T-cell (primary cell): ENCODE measurements at places on chromosomes 6 and 20. TPM values are rescaled to one million over a fixed set of nuclear protein-coding genes. Genes with fewer than 3 reads are reported as not detected.

ATAT1 gene
- 10.4 TPM for total RNA-seq

- no peak for DNase-seq
These were observed 119.7 kb downstream of the PSMB1 start for GRCh38 chr6:170433163-170434116.

CTSZ gene
- total RNA-seq, result 37.1 TPM

TRIM15 gene
- total RNA-seq, result not detected

DNA sequence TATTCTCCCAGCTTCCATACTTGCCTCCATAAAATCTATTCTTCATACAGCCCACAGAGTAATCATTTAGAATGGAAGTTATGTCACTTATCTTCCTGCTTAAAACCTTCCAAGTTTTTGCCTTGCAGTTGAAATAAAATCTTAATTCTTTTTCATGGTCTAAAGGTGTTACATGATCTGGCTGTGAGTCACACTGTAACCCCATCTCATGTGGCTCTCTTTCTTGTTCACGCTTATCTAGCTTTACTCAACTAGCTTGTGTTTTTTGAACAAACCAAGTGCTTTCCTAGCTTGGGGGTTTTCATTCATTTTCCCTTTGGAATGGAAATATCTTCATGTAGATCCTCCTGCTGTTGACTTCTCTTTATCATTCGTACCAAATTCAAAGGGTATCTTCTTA is 23.6 kb upstream of the THEMIS start:
- DNase-seq, result no peak

GRCh38 chr20:1874450-1875182 is 20.6 kb upstream of the SIRPA start:
- no peak for DNase-seq

DNA sequence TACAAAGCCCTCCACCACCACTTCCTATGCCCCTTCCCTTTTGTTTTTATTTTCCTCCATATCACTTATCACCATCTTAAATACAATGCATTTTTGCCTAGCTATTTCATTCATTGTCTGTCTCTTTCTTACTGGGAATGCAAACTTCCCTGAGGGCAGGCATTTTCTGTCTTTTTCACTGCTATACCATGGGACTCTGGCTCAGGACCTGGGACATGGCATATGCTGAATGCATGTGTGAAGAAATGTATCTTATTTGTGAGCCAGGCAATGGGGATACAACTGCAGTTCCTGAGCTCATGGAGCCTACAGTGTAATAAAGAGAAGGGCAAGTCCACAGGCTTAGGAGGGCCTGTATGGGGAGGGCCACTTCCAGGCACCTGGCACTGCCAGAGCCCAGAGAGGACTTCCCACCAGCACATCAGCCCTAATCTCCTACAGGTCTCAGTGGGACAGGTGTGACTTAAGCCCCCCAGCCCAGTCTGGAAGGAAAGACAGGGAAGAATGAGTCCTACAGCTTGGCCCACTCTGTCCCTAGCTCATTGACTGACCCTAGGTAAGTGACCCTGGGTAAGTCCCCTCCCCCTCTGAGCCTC is 43.2 kb downstream of the TFEB start:
- no peak for DNase-seq

DNA sequence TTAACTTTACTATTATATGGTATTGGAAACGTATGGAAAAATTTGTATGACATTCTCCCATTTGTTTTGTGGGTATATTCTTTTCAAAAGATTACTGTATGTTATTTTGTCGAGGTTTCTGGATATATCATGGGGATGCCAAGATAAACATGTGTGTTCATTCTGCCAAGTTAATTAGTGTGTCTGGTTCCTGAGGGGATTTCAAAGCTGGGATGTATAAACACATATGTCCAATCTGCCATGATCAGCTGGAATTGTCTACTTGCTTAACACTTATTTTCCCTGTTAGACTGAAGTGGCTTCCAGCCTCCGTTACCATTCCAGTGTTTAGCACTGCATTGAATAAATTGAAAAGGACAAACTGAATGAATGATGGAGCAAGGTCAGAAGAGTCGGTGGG is 86.2 kb downstream of the DNAH8 start:
- DNase-seq, result no peak

GRCh38 chr6:109450801-109451200 is 4.8 kb downstream of the MICAL1 start:
- DNase-seq, result no peak

GRCh38 chr6:40348591-40348990 is 238.6 kb downstream of the LRFN2 start:
- no peak for DNase-seq

- no peak for DNase-seq
These were observed 161.6 kb upstream of the EXOC2 start for GRCh38 chr6:854406-855118.

DNA sequence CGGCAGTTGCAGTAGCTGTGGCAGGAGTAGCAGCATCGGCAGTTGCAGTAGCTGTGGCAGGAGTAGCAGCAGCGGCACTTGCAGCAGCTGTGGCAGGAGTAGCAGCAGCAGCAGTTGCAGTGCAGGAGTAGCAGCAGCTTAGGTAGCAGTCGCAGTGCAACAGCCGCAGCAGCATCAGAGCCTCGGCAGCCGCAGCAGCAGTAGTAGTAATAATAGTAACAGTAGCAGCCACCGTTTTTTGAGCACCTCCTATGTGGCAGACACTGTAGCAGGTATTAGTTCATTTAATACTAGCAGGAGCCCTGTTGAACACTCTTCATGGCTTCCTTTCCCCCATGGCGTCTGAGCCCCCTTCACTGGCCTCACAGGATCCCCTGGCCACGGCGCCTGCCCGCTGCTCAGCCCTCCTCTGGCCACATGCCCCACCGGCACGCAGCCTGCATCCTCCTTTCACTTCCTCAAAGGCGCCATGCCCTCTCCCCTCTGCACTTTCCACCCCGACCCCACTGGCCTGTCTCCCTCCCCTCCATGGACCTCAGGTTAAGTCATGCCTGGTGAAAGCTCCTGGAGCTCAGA is 19.1 kb upstream of the IRF4 start:
- DNase-seq, result no peak

RHAG gene
- 0.66 TPM for total RNA-seq

MAS1L gene
- not detected for total RNA-seq

- DNase-seq, result no peak
These were observed 211.9 kb downstream of the GMPR start for GRCh38 chr6:16450285-16450684.

ROS1 gene
- total RNA-seq, result 0.03 TPM

DNA sequence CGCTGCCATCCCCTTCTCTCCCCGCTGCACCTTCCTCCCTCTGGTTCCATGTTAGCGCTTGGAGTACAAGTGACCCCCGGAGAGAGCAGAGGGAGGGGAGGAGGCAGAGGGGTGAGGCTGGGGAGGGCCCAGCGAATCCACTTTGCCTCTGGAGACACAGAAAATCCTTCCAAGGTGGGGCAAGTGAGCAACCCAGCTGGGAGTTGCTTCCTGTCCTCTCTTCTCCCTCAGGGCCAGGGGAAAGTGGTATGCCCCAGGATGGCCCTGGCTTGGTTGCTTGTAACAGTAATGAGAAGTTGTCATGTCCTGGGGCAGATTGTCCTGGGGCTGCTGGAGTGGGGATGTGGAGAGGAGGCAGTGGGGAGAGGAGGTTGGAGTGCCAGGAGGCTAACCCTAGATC is 691 bp upstream of the ANGPT4 start:
- DNase-seq, result no peak

PREX1 gene
- 137 TPM for total RNA-seq

MTFR2 gene
- 1.3 TPM for total RNA-seq

- no peak for DNase-seq
These were observed 18.4 kb upstream of the NNAT start for GRCh38 chr20:37502654-37503053.

DNA sequence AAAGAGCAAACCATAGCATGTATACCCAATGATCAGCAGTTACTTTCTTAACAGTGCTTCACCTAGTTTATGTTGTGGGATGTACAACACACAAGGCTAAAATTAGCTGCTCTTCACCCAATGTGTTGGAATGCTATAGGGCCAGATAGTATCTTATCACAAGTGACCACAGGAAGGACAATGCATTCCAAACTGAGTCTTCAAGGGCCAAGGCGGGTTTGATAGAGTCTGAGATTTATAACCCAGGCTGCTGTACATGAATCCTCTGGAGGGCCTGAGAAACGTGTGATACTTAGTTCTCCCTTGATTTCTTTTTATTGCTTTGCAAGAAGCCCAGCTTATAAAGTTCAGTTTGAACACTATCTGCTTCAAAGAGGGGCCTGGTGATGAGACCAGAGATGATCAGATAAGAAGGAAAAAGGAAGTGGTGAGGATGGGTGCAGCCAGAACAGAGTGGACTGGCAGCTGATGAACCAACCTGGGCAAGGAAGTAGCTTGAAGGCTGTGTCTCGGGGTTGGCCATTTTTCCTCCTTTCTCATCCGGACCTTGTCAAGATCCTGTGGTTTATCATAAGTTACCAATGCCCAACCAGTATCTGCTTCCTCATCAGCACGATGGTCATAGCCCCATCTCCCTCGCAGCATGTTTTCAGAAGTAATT is 62.2 kb upstream of the BMP2 start:
- no peak for DNase-seq

DNA sequence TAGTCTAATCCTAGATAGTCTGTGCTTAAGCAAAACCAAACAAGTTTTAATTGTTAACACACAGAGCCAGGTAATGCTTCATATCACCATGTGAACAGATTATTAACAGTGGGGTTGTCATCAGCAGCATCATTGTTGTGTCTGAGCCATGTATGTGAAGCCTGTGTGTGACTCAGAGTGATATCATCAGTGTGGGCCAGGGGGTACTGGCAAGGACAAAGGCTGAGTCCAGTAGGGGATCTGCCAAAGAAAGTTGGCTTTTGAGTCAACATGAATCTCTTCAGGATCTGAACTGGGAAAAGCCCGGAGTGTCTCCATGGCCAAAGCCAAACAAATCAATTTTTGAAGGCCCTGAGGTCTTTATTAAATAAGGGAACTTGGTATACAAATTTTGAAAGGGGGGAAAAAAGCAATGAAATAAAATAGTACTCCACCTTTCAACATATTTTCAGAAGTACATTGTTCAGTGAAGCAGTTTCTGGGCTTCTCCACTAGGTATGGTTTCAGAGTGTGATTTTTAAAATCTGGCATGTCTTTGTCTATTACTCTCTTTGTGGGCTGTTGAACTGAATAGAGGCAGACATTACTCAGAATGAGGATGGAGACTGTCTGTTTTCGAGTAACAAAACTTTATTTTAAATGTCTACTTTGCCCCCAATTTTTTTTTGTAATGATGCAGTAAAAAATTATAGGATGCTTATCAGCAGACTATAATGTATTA is 444.2 kb upstream of the JAG1 start:
- no peak for DNase-seq

- no peak for DNase-seq
These were observed 134.8 kb downstream of the DTNBP1 start for GRCh38 chr6:15527838-15528617.

DNA sequence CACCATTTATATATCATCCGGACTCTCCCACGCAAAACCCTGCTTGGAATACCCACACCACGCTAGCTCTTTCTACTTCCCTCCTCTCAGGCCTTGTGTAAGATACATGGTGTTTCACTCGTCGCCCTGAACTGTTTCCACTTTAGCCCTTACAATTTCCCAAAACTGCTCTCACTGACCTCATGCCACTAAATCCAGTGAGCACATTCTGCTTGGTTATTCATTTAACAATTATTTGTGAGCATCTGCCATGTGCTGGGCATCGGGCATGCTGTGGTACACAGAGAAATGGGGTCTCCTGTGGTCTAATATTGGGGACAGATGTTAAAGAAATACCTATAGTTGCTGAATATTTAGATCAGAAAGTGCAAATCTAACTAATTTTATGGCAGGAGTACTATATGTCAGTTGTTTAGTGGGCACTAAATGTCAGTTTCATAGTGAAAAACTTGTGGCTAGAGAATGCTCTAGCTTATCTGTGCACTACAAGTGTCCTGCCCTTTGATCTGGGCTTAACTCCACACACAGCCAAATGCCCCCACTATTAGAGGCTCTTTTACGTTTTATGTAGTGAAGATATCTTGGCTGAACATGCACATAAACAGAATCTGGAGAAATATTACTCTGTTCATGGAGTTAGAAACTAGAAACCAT is 41.0 kb downstream of the PLEKHG1 start:
- no peak for DNase-seq

GRCh38 chr20:61678437-61678836 is 387.2 kb downstream of the TAF4 start:
- no peak for DNase-seq

- no peak for DNase-seq
These were observed 87.9 kb downstream of the CDC5L start for GRCh38 chr6:44475417-44475778.

- DNase-seq, result no peak
These were observed 50.7 kb downstream of the TIAM2 start for GRCh38 chr6:155045561-155046404.

GLP1R gene
- not detected for total RNA-seq

- DNase-seq, result no peak
These were observed 403.9 kb upstream of the SULF2 start for GRCh38 chr20:48189181-48189580.

- no peak for DNase-seq
These were observed at the start of gene PROCR for GRCh38 chr20:35171753-35172433. TSS of gene PROCR (plus strand) at chr20:35172072. CDS start at chr20:35172155, 83 bp downstream.

- DNase-seq, result no peak
These were observed 3.2 kb downstream of the GPR63 start for GRCh38 chr6:96834070-96834469.

DNA sequence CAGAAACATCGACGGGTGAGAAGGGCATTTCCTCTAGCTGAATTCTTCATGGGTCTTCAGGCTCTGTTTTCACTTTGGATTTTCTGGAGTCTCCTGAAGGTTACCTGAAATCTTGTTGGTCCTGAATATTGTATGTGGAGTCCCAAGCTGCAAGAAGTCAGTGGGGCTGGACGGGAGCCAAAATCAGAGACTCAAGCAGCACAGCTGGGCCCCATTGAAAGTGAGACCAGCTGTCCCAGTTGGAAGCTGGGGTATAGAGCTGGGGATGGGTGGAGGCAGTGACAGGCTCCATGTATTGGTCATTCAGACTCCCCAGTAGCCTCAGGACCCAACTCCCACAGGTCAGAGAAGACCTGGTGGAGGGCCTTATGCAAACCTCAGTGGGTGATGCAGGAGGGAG is 111.3 kb upstream of the MLN start:
- DNase-seq, result no peak

DNA sequence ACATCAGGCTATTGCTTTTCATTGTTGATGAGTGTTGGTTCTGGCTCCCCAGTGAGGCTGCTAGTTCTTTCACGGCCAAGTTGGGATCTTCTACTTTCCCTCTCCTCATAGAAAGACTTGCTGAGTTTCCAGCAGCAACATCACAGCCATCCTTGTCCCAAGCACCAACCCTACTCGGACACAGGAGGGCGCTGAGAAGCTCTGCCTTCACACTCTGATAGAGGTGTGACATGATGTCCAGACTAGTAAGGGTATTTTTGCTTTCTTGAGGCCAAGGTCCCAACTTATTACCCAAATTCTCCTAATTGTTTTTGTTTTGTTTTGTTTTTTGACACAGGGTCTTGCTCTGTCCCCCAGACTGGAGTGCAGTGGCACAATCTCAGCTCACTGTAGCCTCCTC is 3.0 kb upstream of the GCM1 start:
- DNase-seq, result no peak

DNA sequence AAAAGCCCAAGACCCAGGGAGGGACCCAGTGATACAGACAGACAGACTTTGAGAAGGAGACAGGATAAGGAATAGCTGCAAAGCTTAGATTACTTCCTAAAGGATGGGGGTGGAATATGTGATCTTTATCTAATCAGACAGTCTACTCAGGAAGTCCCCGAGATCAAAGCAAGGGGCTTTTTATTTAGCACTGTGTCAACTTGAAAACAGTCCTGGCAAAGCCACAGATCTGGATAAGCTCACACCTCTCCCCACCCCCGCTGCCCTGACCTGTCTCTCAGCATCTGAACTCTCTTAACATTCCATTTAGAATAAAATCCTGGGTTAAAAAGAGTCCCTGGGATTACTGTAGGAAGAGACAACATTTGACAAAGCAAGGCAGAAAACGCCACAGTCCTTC is 101.5 kb downstream of the ISM1 start:
- DNase-seq, result no peak
